ENCODE measurements at places on chromosomes 6 and 20. TPM values are rescaled to one million over a fixed set of nuclear protein-coding genes. Genes with fewer than 3 reads are reported as not detected.

- no peak for DNase-seq
Observed at GRCh38 chr6:14965424-14966075, 280.3 kb upstream of the JARID2 start.

- no peak for DNase-seq
Observed at GRCh38 chr6:42963855-42964605, 3.5 kb downstream of the GNMT start.

- no peak for DNase-seq
Observed at GRCh38 chr6:110360676-110361075, 2.5 kb upstream of the METTL24 start.

DNA sequence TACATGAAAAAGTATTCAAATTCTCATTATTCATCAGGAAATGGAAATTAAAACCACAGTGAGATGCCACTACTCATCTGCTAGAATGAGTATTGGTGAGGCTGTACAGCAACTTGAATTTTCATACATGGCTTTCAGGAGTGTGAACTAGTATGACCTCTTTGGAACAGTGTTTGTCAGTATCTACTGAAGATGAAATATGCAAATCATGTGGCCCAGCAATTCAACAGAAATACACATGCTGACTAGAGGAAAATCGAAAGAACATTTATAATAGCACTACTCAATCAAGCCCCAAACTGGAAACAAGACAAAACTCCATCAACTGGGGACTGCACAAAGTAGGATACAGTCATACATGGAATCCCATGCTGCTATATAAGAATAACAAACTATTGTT lies 102.2 kb downstream of the DCDC2 start:
- DNase-seq: no peak

DNA sequence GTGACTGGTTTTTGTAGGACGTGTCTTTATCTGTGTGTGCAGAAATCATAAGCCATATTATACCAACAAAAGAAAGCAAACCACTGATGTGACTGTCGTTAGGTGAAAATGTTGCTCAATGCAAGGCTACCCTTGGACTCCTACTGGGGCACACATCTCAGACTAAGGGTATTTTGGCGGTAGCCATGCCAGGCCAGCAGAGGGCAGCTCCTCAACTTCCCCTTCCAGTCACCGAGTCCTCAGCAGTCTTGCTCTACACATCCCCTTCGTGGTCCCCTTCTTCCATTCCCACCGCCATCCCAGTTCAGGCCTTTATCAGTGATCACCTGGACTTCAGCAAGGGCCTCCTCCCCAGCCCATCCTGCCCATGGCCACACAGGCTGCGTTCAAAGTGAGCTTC lies 113.7 kb upstream of the GGTLC1 start:
- no peak for DNase-seq

- no peak for DNase-seq
Observed at GRCh38 chr6:28462401-28462800, 19.1 kb upstream of the ZSCAN23 start.

DNA sequence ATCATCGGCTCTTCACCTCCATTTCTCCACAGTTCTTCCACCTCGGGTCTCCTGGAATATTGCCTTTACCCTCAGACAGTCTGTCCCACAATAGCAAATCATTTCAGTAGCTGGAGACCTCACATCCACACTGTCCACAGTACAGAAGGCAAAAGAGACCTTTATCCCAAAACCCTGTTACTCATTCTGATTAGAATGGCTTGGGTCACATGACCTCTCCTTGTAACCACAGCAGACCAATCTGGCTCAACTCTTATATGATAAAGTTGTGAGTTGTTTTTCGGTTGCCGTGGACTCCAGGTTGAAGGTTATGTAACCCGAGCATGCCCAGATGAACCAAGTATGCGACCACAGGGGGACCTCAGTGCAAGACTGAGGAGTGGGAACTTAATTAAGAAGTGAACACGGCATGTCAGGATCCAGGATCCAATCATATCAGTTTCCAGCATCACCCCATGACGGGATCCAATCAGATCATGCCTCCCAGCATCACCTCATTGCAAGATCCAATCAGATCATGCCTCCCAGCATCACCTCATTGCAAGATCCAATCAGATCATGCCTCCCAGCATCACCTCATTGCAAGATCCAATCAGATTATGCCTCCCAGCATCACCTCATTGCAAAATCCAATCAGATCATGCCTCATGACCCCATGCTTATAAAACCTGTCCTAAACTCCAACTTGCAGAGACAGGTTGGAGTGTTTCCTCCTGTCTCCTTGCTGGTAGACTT lies 68.7 kb downstream of the LY86 start:
- DNase-seq: no peak

DNA sequence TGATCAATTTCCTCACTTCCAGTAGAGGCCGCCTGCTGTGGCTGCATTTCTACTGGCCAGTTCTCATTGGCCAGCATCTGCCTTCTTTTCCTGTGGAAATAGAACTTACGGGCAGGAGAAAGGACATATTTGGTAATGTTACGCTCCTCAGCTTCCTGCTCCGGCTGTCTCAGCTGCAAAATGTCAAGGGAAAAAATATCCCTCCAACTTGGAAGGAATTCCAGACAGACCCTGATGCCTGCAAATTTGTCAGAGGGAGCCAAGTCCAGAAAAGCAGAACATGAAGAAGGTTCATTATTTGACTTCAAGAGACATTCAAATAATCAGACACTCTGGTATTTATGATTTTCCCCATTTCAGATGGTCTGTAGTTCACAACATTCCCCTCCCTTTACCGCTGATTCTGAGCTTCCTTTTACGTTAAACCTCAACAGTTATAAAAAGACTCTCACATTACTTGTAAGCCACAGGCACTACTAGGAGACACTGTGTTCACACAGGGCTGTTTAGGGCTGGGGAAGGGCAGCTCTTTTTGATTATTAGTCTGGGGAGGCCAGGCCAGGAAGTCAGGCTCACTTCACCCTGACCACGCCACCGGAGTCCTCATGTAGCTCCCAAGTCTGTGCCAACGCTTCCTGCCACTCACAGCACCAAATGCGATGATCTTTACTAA lies 179.6 kb upstream of the CCN2 start:
- no peak for DNase-seq

- no peak for DNase-seq
Observed at GRCh38 chr6:32146687-32147086, 5.1 kb downstream of the PRRT1 start.

GRCh38 chr6:138115877-138116660 lies 8.8 kb upstream of the PERP start:
- no peak for DNase-seq

The HEBP2 gene
- 12.0 TPM for total RNA-seq
